Suppressor macrophage treated with lipopolysaccharide for 4 hours (primary cell): ENCODE measurements at places on chromosomes 3 and 15.

DNA sequence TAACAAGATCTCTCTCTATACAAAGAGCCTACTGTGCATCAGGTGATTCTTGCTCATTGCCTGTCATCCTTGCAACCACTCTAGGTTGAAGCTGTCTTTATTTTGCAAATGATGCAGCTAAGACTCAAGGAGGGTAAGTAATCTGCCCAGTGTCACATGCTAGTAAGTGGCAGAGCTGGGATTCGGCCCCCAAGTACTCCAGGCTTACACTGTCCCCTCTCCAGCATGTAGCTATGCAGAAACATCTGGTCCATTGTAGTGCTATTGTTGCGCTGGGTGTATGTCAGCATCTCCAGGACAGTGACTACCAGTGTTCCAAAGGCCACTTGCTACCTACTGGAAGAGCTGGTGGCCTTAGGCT, 248.9 kb downstream of the SLCO3A1 start:
- DNase-seq = no peak

DNA sequence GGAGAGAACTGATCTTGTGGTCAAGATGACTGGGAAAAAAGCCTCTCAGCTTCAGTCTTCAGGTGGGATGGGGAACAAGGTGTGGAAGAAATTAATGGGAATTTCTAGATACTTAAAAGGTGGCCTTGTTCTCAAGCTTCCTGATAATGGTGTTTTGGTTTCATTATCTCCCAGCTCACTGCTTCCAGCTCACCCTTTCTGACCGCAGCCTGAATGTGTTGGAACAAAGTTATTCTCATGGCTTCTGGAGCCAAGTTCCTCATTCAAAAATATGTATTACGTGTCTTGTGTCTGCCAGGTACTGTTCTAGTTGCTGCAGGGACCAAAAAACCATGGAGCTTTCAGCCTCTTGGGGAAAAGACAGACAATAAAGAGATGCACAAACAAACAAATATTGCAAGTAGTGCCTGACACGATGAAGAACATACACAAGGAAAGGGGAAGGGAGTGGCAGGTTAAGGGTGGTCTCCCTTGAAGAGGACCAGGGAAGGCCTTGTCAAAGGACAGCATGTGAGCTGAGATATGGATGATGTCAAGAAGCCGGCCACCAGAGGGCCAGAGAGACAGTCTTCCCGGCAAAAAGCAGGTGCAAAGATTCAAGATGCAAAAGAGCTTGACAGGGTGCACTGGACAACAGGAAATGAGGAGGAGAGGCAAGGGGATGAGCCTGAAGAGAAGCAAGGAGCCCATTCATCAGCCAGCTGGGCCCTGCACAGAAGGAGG, 35.5 kb downstream of the ARRDC4 start:
- peak; percentile 57 for DNase-seq

GRCh38 chr3:194134231-194134756, 1.7 kb upstream of the HES1 start:
- peak; percentile 95 for DNase-seq

GRCh38 chr3:12947504-12948369, 106.4 kb upstream of the RPL32 start:
- no peak for DNase-seq

GRCh38 chr15:44735482-44736180, 697 bp upstream of the TRIM69 start:
- DNase-seq = peak; percentile 96

- DNase-seq = no peak
Observed at GRCh38 chr15:28899061-28899738, 13.4 kb downstream of the APBA2 start.

- peak; percentile 55 for DNase-seq
Observed at GRCh38 chr3:49495023-49495422, 25.0 kb downstream of the DAG1 start.

DNA sequence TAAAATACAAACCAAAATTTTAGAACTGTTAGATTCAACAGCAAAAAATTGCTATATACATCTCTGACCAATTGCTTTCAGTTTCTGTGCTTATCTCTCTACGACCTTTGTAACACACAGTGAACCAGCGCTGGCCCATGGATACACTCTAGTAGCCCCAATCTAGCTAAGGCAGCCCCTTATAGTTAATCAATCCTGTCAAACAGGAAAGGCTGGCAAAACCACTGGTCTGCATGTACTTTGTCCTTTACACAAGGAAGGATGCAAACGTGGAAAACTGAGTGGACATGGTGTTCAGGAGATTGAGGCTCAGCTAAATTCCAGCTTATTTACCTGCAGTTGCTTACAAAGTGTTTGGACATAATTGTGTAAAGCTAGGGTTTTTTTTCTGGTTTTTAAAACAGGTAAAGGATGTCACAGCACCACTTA, 25.9 kb downstream of the ADGRG7 start:
- DNase-seq = no peak

DNA sequence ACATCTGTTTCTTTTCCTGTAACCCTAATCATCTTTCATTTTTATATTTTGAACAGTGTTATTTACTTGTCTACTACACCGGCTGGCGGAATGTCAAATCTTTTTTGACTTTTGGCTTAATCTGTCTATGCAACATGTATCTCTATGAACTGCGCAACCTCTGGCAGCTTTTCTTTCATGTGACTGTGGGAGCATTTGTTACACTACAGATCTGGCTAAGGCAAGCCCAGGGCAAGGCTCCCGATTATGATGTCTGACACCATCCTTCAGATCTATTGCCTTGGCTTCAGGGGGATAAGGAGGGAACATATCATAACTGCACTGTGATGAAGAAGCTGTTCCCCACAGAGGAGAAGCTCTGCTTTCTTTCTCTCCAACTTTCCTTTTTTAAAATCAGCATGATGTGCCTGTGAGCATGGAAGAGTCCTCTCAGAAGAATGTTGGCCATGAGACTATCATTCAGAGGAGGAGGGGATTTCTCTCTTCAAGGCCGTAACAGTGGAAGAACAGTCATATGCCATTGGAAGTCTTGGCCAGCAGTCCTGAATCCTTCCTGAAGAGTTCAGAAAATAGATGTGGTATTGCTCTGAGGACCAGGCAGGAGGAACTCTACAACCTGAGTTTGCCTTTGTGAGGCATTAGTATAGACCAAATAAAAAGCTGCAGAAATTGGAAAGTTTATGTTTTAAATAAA, 69.9 kb downstream of the SEC22A start:
- no peak for DNase-seq

GRCh38 chr3:155242342-155242741, 51.1 kb downstream of the STRIT1 start:
- no peak for DNase-seq

DNA sequence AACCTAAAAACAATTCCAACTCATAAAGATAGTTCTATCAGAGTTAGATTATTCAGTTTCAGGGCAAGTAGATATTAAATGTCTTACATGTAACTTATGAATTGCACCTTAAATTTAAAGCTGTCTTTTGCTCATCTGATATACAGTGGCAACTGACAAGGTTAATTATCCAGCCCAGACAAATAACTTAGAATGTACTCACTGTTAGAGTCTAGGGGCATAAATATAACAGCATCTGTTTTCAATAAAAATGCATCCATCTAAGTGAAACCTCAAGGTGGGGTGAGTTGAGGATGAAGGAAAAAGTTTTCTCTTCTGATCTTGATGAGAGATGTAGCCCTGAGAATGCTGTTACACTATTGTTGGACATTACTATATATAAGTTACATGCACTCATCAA, 112.6 kb downstream of the FBN1 start:
- no peak for DNase-seq

DNA sequence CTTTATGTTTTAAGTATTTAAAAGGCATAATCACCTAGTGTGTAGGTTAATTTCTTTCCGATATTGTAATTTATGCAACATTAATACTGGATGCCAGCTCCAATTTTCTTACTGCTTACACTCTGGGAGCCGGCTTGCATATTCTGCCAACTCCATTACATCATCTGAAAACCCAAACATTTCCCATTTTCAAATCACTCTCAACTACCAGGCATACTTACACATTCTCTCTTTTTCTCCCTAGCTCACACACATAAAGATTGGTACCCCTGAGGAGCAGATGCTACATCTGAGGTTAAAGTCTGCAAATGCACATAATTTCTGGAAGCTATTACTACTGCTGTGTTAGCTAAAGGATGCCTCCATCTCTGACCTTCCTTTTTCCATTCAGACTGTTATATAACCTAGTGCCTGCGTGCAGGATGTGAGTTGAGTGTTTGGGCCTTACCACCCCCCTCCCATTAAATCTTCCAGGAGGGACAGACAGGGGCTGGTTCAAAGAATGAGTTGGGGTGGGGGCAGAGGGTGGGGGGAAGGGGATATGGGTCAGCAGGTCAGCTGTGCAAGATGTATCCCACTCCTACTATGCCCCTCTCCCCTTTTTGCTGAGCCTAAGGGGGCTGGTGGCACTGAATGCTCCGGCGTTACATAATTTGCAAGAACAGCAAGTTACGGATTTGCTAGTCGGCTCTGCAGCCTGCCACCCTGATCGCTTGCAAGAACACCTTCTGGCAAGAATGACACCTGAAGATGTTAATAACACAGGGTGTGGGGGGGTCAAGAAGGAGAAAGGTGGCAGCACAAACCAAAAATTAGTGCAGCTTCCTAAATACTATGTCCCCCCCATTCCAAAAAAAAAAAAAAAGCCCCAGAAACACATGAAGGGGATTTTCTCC, 2.5 kb downstream of the RORA start:
- no peak for DNase-seq

DNA sequence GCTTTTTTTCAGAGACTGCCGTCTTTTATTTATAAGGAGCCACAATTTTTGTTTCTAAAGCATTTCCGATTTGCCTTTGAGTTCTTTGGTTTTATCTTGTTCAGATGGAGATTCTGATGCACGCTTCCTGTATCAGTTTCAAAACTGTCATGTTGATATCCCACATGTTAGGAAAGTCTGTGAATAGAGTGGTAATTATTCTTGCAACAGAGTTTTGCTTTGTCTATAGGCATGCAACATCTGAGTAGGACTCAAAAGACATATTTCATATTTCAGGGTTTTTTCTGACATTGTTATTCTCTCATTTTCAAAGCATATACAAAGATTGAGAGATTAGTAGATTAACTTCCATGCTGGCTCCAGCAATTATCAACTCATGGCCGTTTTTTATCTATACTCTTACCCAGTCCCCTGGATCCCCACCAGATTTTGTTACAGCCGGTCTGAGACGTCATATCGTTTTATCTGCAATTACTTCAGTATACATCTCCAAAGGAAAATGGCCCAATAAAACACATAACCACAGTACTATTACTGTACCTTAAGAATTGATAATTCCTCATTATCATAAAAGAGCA, 22.4 kb downstream of the PAQR5 start:
- peak; percentile 73 for DNase-seq

- DNase-seq = no peak
Observed at GRCh38 chr15:80106051-80106450, 46.6 kb downstream of the ZFAND6 start.

- DNase-seq = no peak
Observed at GRCh38 chr15:28043691-28044091, 55.4 kb downstream of the OCA2 start.

GRCh38 chr3:95097493-95097892, 1034.6 kb downstream of the NSUN3 start:
- DNase-seq = no peak

GRCh38 chr3:122681284-122681973, 790 bp downstream of the PARP14 start:
- peak; percentile 50 for DNase-seq

DNA sequence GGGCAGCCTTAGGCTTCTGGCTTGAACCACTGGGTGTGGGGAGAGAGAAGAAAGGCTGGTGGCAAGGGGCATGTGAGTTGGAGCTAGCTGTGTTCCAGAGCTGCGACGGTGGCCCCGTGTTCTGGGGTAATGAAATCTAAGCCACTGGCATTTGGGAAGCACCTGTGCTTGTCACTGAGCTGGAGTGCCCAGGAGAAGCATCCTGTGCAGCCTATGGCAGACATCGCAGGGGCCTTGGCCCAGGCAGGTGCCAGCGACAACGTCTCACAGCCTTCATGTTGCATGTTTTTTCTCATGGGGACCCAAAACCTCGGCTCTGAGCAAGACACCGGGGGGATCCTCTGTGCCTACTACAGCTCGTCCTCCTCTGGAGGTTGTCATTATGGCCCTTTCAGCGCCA, 91.1 kb upstream of the PLXNA1 start:
- DNase-seq = no peak

- DNase-seq = peak; percentile 3
Observed at GRCh38 chr15:43948691-43949325, 122.0 kb downstream of the WDR76 start.

DNA sequence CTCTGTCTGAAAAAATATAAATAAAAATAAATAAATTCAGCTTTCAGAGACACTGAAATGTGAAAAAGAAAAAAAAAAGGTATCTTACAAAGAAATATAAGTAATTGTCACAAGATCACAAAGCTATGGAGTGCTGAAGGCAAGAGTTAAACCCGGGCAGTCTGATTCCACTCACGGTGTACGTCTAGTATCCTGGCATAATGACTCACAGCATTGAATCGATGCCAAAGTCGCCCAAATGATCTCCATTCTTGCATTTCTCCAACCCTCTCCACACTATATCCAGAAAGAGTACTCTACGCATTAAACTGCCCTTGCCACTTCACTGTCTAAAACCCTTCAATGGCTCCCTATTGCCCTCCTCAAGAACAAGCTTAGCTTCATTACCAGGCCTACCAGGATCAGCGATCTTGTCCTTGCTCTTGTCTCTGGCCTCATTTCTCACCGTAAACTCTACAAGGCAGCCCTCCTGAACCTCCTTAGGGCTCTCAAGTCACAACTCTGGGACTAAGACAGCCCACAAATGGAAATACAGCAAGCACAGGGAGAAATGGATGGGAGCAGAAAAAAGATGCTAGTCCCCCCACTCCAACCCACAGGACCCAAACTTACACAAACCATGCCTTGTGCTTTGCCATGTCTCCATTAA, 7.7 kb downstream of the SUCLG2 start:
- DNase-seq = no peak

- DNase-seq = peak; percentile 49
Observed at GRCh38 chr3:39147711-39148434, 5.5 kb downstream of the CSRNP1 start.

DNA sequence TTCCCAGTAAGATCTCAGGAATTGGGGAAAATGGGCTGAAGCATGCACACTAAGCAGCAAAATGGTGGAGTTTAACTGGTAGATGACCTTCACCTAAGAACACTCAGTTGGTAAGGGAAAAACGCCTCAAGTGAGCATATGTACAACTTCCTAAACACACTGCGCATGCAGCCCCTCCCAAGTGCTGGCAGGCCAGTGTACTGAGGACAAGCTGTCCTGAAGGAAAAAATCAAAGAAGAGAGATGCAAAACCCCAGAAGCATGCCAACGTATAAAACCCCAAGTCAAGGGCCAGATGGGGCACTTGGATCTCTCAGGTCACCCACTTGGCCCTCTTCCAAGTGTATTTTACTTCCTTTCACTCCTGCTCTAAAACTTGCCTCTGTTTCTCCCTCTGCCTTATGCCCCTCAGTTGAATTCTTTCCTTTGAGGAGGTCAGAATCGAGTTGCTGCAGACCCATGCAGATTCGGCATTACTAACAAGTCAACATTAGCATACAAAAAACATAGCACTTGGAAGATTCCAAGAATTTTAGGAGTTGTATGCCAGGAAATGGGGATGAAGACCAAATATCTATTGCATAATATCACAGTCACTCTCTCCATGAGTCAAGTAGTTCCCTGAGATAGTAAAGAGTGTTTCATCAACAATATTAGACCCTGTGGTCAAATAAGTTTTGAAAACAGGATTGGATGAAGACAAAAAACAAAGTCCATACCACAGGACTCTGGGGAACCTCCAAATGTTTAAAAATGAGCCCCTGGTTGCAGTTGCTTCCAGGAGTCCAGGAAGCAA, 10.8 kb upstream of the FYCO1 start:
- DNase-seq = peak; percentile 52
